CD8-positive, alpha-beta T cell (primary cell): ENCODE measurements at places on chromosomes 3 and 15.

DNA sequence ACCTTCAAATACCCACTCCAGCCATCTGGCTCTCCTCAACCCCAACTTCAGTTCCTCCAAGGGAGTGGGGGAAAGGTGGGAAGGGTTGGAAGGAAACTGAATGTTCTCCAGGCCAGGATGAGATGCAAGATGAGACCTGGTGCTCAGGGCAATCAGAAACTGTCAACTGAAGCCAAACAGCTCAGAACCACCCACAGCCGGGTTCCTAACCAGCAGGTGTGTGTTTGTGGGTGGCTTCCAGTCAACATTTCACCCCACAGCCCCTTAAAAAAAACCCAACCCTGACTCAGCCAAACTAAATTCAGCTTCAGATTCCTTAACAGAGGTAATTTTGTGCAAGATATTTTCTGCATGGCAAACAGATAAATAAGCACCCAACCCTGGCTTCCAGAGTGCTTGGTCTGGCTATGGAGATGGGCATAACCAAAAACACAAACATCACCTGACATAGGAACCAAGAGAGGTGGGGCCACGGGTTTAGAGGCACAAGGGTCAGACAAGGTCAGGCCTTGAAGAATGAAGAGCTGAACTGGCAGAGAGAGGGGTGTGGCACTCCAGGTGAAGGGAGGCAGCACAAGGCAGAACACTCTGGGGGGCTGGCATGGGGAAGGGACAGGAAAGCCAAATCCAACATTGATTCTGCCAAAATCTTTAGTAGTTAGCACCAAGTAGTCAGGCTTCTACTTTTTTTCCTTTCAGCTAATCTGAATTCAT is 34.7 kb downstream of the ZNF445 start:
- DNase-seq: no peak

DNA sequence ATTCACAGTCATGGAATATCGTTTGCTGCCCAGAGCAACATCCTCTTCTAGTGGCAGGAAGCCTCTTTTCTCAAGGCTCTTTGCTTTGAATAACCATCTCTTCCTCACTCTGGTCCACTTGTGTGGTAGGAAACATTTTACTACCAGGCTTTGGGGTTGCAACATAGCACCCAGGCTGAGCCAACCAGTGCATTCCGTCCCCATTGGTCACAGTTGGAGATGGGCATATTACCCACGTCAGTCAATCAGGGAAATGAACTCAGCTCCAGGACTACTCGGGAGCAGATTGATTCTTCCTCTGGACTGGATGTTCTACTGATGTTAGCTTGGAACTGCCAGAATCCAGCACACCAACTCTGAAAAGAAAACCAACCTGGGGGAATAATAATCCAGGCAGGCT is 4.2 kb upstream of the PEX5L start:
- DNase-seq: no peak

GRCh38 chr3:192864941-192865340 is 52.7 kb downstream of the MB21D2 start:
- no peak for DNase-seq

DNA sequence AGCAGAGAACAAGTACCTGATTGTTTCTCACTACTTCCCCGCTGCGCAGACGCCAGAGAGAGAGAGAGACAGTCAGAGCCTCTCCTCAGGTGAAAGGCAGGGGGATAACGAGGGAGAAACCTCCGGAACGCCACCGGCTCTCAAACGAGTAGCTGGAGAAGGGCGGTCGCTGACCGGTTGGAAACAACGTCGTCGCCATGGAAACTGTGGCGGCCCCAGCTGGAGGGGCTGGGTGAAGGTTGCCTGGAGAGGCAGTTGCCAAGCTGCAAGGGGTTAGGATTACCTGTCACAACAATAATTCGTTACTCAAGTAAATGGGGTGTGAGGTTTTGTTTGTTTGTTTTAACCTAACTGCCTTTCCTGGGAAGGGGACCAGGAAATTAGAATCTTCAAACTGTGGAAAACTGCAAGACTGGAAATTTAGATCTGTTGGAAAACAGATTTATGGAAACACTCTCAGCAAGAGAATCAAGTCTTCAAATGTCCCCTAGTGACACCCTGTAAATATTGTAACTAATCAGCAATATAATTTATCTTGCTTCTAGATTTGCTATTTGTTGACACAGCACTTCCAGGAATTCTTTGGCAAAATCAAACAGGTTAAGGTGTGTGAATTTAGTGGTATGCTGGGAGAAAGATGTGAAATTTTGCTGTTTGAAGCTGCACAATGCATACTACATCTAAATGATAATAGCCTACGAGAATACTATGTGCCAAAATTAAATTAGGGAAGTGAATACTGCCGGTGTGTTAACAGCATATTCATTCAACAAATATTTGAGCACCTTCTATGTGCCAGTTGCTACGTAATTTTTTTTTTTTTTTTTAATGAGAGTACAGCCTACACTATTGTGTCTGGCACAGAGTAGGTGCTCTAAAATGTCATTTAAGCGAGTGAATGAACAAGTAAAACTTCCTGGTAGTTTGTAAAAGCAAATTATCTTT is at the start of gene DNAH12:
Gene DNAH12, minus strand, starts transcription at position 164 of the 945 bp plus-strand sequence. CDS start 1,474 bp downstream, outside the sequence.
- no peak for DNase-seq

DNA sequence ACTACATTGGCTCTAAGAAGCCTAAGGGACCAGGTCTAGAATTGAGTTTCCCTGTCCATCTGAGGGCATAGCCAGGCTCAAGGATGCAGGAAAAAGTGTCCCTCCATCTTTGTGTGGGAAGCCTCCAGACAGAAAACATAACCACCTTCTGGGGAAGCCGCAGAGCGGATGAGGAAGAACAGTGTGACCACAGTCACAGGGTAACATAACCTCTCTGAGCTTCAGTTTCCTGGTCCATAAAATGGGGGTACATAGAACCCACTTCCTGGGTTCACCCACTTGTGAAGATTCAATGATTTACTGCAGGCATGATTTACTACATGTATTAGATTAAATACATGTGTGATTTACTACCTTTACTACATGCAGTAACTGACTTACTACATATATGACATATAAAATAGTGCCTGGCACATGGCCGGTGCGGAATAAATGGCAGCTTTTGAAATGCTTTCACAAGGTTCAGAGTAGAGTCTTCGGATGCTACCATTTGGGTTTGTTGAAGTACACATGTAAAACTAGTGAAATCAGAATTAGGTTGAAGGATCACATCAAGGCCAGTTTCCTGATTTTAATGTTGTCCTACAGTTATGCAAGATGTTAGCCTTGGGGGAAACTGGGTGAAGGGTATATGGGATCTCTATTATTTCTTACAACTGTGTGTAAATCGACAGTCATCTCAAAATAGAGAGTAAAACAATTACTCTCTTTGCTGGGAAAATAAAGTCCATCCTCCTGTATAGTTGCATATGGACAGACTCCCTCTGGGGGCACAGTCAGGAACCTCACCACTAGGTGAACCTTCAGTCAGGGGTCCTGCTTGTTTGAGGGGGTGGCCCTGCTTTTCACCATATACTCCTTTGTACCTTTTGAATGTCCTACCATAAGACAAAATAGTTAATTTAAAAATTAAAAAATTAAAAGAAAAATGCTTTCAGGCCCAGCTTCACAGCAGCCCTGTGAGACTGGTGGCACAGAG is 86.0 kb downstream of the SEMA5B start:
- DNase-seq: no peak

DNA sequence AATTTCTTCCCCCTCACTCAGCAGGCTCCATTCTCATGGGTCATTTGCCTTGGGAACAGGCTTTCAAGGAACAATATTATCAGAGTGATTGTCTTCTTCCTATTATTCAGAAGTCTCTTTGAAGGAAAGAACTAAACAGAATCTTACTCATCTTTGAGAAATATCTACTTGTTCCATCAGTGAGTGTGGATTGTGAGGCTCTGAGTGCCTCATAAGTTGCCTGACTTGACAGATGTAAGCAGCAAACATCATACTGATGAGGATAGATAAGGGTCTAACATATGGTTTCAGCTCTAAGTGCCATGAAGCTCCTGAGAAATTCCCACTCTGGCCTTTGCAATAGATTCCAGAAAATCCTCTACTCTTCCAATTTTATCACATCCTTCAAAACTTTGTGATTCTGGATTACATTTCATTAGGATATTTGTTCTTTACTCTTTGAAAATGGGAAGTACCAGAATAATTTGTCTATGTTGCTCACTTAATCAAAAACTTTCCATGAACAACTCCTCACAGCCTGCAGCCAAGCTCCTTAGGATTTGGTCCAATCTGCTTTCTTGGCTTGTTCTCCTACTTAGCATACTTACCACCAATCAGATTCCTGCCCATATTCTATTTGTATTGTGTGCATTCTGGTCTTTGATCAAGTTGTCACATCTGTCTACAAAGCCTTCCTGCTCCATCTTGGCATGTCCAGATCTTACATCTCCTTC is 120.1 kb downstream of the RPL22L1 start:
- DNase-seq: no peak

GRCh38 chr3:128372281-128372680 is 94.4 kb downstream of the DNAJB8 start:
- DNase-seq: no peak

- no peak for DNase-seq
Measured at GRCh38 chr3:100915706-100916495, 77.3 kb downstream of the ABI3BP start.

GRCh38 chr3:128323206-128324081 is 143.2 kb downstream of the DNAJB8 start:
- no peak for DNase-seq

GRCh38 chr15:66035901-66036300 is 166.6 kb downstream of the RAB11A start:
- DNase-seq: no peak

DNA sequence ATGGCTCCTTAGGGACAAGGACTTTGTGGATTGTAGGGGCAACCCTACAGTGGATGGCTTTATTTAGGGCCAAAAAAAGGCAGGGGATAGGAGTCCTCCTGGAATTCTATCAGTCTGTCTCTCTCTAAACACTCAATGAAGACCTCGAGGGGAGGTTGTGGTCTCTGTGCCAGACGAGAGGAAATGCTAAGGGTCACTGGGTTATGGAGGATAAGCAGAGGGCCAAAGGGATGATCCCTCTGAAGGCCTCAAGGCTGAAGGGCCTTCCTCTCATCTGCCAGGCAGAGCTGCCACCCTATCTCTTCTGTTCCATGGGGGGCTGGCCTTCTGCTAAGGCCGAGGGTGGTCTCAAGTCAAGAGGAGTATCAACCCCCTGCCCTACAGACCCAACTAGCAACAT is 27.0 kb downstream of the PLXNB1 start:
- DNase-seq: no peak

DNA sequence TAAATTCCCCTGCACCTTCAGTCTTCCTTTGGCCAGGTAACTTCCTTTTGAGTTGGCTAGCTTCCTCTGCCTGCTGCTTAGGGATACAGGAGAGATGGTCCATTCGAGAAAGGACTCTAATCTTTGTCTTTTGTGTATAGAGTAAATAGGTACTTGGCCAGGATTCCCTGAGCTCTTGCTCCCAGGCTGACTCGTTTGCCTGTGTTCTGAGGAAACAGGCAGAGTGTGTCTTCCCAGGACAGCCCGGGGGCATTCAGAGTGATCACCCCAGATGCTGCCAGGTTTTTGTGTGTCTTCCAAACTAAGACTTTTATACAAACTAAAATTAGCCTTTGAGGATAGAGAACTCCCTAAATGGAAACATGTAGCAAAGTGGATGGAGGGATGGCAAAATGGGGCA is 39.5 kb downstream of the TMEM108 start:
- no peak for DNase-seq

GRCh38 chr3:59820352-59820934 is 770.6 kb upstream of the CFAP20DC start:
- DNase-seq: no peak

DNA sequence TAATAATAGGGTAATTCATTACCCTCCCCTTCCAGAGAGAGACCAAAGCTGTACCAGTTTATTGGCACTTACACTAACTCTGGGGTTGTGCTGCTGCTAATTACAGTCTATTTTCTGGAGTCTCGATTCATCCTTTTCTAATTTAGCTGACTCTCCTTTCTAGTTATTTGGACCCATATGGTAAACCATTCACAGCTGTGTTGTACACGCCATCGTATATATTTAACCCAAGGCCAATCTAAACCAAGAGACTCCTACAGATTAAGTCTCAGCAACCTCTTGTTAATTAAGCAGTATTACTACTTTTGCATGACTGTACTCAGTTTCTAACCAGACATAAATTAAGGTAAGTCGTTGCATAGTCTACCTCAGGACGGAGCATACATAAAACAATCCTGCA is 22.5 kb downstream of the ANXA2 start:
- no peak for DNase-seq

DNA sequence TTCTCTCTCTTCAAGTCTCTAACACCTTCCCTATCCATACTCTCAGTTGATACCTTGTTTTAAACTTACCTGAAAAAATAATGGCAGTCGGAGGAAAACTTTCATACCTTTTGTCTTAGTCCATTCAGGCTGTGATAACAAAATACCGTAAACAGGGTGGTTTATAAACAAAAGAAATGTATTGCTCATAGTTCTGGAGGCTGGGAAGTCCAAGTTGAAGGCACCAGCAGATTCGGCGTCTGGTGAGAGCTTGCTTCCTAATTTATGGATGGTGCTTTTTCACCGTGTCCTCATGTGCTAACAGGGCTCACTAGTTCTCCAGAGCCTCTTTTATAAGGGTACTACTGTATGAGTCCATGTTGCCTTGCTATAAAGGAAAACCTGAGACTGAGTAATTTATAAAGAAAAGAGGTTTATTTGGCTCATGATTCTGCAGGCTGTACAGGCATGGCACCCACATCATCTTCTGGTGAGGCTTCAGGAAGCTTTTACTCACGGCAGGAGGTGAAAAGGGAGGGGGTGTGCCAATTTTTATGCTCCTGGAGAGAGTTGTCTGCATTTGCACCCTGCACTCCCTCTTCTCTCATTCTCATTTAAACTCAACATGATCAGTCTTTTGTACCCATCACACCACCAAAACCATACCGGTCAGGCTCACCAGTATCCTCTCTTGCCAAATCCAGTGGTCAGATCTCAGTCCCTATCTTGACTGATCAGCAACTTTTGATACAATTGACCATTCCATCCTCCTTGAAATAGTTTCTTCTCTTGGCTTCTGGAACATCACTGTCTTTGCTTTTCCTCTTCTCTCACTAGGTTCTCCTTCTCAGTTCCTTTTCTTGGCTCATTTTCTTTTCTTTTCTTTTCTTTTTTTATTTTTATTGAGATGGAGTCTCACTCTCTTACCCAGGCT is 21.6 kb downstream of the ST6GAL1 start:
- no peak for DNase-seq
